ENCODE measurements at places on chromosomes 16 and 17.

DNA sequence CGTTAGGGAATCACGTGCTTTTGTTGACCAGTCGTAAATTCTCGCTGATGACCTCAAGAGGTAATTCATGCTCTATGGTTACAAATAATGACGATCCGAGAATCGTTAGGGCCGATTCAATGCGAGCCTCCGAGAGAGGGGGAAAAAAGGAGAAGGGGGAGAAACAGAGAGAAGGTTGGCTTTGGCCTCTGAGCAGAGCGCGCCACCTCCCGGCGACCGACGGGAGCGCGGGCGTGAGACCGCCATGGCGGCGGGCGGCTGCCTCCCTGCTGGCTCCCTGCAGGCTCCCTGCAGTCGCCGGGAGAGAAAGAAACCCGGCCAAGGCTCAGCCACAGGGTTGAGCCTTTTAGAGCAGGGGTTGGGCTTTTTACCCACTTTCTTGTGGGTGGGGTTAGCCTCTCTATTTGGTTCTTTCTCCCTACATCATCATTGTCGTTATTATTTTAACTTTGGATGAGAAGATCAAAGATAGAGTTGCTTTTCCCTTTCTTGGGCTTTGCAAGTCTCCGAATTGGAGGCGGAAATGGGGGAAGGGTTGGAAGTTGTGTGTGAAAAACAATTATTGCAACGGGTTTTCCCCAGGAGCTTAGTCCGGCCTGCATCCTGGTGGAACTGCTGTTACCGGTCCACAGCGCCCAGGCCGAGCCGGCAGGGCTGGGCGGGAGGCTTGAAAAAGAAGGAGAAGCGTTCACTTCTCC lies 410 bp upstream of the HOXB5 start:
- DNase-seq: peak; percentile 98

DNA sequence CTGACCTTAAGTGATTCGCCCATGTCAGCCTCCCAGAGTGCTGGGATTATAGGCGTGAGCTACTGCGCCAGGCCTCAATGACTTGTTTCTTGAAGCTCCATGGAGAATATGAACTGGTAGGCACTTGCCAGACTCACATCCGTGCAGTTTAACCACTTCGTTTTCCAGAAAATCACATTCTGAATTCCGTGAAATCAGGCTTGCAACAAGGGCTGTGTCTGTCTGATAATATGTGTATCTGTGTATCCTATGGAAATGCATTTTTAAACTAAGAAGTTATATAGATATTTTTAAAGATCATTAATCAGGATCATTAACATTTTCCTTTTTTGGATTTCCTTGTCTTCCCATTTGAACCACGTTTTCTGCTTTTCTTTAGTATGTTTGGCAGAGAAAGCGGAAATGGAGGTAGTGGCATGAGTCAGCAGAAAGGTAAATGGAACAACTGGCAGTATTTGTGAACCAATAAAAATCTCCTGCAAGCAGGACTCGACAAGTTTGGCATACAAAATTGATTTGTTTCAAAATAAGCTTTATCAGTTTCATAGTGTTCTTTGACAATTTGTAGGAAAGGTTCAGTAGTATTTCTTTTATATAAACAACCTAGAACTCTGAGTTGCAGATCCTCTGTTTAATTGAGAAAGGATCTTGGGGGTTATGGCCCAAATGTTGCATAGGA lies 33.0 kb downstream of the USP10 start:
- DNase-seq: no peak

DNA sequence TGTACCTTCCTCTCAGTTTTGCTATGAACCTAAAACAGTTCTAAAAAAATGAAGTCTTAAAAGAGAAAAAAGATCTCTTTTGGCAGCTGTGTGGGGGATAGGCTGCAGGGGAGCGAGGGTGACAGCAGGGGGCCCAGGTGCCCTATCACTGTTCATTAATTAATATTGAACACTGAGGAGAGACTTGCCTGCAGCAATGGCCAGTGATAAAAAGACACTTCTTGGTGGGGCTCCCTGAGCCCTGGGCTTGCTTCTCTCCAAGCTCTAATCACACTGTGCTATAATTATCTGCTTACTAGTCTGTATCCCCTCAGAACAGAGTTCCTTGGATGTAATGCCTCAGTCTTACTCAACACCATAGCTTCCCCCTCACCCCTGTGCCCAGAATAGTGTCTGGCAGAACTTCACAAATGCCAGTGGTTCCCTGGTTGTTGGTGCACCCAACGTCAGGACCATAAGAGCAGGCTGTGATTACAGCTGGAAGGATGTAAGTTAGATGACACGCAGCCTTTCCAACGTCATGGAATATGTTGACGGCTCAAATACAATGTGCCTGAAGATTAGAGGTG lies 52.0 kb upstream of the IRX6 start:
- DNase-seq: no peak

GRCh38 chr17:8124350-8125153 lies 646 bp upstream of the HES7 start:
- DNase-seq: no peak

DNA sequence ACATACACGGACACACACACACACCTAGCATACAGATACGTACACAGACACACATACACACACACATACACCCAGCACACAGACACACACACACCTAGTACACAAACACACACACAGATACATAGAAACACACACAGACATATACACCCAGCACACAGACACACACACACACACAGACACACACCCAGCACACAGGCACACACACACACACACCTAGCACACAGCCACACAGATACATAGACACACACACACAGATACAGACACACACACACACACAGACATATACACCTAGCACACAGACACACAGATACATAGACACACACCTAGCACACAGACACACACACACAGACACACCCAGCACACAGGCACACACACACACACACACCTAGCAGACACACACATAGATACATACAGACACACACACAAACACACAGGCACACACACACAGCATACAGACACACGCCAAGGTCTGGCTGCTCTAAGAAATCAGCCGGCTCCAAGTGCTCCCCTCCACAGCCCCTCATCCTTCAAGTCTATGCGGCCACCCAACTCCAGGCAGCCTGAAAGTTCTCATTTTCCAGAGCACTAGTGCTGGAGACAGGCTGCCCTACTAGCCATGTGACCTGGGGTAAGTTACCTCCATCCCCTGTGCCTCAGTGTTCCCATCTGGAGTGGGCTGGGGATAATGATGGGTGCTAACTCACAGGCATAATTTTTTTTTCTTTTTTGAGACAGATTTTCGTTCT lies 13.2 kb downstream of the NR1D1 start:
- DNase-seq: no peak

- DNase-seq: peak; percentile 99
These were observed at the start of gene NUPR1 for GRCh38 chr16:28538733-28539596. TSS of gene NUPR1 (minus strand) at chr16:28538974. CDS start at chr16:28538907, 67 bp downstream.

DNA sequence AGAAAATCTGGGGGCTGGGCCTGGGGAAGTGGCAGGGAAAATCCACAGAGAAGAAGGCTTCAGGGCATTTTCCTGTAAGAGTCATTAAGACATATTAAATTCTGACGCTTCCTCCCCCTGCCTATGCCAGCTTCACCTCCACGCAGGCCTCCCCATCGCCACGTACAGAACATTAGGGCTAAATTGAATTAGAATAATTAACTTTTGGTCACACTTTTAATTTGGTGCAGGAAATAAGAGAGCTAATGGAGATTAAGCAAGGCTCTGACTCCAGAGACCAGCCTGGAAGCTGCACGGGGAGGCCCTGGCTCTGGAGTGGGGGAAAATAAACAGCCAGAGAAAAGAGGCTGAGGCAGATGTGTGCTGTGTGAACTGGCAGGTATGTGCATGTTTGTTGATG lies 148.0 kb downstream of the CCT6B start:
- no peak for DNase-seq

DNA sequence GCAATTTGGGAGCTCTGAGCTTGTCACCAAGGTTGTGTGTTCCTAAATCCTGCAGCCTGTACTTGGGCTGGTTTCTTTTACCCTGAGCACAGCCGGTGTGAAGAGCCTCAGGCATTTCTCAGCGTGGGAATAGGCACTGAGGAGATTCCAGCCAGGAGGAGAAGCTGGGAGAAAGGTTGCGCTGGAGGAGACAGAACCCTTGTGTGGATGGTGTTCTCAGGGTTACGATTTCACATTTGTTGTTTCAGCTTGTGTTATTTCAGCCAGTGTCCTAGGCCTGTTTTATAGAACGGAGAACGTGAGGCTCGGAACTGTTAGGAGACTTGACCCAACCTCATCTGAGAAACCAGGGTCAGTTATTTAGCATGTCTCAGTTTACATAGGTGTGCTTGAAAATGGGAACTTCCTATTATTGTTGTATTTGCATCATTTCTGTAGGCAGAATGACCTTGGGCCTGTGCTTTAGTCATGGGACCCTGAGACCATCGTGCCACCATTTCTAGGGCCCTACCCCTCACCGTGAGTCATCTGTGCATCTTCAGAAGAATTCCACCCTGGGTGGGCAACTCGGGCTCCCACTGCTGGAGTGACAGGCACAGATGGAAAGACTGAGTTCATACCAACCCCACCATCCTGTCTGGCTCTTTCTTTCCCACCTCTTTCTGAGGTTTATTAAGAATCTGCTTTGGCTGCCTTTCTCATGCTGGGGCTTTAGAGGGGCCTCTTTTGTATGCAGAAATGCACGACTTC lies 134.9 kb downstream of the MSI2 start:
- DNase-seq: no peak

- no peak for DNase-seq
These were observed 63.9 kb upstream of the RPH3AL start for GRCh38 chr17:416293-417206.

GRCh38 chr16:23803591-23804123 lies 32.1 kb upstream of the PRKCB start:
- peak; percentile 5 for DNase-seq

GRCh38 chr16:89354325-89354724 lies 136.0 kb downstream of the ANKRD11 start:
- DNase-seq: no peak

DNA sequence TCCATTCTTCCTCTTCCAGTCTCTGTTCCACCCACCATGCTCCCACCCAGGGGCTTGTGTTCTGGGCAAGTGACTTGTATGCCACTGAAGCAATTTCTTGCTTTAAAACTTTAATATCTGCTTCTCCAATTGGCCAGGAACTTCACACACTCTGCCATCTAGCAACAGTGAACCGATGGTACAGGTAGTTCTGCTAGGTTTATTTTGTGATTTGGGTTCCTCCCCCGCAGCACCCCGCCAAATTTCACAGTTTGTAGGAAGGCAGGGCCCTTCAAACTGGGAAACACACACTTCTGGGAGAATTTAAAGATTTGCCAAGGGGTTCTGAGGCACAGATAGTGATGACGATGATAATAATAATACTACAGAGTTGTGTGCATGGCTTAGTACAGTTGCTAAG lies 3.3 kb downstream of the ARSG start:
- no peak for DNase-seq

- no peak for DNase-seq
These were observed 2.1 kb upstream of the GPRC5C start for GRCh38 chr17:74429604-74430384.

- peak; percentile 48 for DNase-seq
These were observed 92.3 kb downstream of the PITPNC1 start for GRCh38 chr17:67469208-67469980.

DNA sequence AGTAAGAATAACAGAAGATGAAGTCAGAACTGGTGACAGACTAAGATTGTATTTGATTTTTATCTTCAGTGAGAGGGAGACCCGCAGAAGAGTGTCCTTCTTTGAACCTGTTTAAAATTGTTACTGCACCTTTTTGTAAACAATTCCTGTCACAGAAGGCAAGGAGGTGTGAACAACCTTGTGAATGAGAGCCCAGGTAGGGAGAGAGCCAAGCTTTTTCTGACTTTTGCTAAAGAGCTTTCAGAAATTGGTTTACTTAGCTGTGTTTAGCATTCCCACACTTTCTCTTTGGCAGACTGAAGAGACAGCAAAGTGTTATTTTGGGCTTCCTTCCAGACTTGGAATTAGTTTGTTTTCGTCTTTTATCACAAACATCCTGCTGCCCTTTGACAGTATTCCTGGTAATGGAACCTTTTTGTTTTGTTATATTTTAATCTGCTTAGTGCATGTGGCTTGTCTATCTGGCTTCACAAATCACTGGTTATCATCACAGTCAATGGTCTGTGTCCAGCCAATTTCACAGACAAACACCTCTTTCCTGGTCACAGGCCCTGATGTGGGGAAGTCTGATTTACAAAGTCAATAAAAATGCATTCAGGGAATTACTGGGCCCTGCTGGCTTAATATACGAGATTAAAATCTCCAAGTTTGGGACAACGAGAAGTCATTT lies 85.7 kb upstream of the HS3ST2 start:
- DNase-seq: no peak

DNA sequence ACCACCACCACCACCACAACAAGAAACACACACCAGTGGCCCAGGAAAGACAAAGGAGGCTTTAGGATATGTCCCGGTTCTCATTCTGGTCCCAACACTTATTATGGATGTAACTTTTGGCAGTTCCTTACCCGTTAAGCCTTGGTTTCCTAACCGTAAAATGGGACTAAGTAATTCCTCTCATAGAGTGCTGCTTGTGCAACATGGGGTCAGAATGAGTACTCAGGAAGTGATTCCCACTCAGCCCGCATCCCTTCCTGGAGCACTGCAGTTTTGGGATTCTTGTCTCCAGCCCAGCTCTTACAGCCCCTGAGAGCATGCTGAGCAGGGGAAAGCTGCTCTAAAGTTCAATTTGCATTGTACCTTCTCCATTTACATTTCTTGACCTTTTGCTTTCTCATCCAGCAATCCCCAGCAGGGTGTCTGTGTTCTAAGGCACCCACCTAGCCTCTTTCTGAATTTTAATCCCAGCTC lies 262.6 kb downstream of the PRKCA start:
- DNase-seq: peak; percentile 71

DNA sequence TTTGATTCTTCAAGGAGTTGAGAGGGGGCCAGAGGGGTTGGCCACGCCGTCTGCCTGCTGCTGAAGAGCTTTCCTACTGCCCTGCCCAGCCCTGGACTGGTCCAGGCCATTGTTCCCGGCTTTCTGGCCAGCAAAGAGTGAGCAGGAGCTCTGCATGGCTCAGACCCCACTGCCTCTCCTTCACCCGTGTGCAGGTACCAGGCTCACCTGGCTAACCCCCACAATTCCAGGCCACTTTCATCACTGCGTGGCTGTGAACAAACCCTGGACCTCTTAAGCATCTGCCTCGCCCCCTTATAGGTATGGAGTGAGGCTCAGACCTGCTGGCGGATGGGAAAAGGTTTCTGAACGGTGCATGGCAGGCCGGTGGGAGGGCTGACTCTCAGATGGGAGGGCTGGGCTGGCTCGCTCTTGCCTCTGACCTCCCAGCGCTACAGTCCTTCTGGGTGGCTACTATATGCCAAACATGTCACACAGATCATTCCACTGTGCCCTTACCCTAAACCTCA lies 8.9 kb downstream of the ZNF319 start:
- DNase-seq: no peak
